ENCODE measurements at places on chromosomes 7 and 10.

- peak; percentile 60 for DNase-seq
Observed at GRCh38 chr10:67763499-67764011, 67.6 kb upstream of the CTNNA3 start.

GRCh38 chr7:92641921-92642511, 51.8 kb upstream of the FAM133B start:
- DNase-seq = peak; percentile 24

DNA sequence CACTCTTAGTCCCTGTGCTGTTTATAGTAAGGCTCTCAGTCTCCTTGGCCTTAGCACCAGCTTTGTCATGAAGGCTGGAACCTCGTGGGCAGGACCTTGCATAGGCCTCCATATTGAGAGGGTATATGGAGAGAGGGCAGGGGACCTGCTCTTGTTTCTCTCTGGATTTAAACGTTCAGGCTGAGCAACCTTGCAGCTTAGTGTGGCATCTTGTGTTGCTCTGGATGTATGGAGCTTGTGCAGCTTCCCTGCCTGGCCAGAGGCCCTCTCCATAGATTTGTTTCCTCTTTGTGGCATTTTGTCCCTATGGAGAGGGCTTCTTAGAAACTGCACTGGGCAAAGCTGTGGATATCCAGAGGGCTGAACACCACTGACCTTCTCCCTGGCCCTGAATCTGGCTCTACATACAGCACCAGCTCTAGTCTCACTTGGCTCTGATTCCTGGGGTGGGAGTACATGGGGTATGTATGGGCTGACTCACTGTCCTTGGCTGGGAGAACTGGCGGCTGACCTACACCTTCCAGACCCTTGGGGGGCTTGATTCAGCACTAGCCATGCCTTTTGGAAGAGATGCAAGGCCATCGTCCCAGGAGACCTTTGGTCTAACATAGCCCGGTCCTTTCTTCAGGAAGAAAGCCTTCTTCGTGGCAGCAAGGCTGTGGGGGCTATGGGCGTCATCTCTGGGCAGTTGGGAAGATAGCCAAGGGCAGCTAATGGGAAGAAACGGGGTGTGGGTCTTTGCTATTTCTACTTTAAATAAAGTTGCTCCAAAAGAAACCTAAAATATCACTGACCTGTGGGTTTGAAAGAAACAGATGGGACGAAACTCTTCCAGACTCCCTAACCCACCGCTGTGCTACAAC, 30.5 kb downstream of the ITPRIP start:
- no peak for DNase-seq

- DNase-seq = peak; percentile 49
Observed at GRCh38 chr7:30276203-30276900, 8.0 kb upstream of the ZNRF2 start.

GRCh38 chr10:70320751-70321150, 36.9 kb upstream of the NPFFR1 start:
- DNase-seq = no peak

DNA sequence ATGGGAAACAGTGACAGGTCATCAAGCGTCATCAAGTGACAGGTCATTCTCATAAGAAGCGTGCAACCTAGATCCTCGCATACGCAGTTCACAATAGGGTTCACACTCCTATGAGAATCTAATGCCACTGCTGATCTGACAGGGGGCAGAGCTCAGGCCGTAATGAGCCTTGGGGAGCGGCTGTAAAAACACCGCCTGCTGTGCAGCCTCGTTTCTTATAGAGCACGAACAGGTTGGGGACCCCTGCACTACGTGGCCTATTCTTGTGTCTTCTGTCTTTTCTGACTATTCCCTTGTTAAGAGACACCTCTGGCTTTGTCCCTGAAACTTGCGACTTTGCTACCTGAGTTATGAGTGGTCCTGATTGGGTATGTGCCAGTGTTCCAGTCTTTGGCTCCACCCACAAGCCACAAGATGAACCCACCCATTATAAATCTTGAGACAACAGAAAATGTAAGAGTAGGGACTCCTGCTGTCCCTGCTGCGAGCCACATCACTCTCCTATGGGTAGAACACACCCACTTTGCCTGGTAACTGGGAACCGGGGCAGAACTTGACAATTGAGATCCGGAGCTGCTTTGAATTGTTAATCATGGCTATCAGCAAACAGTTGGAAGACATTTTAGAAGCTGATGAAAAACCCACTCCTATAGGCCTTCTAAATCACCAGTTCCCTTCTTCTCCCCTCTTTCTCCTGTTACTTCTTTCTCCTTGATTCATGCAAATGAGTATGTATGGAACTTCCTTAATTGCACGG, 55.8 kb upstream of the EXOC4 start:
- no peak for DNase-seq

- no peak for DNase-seq
Observed at GRCh38 chr7:72793791-72794190, 34.2 kb downstream of the TYW1B start.

DNA sequence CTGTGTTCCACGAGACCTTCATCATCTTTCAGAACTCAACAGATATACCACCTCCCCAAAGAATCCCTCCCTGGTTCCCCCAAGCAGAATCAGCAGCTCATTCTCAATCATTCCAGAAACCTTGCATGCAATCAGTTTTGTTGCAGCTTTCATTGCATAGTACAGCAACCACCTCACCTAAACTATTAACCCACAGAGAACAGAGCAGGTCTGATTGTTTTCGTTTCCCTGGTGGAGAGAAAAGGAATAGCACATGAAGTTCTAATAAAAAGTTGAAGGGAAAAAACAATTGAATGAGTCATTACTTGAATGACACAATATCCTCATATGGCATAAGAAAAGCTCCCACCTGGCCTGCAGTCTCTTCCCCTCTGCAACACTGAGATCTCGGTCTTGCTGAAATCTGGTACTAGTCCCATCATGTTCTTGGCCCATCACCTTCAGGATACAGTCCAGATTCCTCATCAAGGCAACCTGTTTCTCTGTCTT, 147.1 kb upstream of the GDF10 start:
- no peak for DNase-seq

- no peak for DNase-seq
Observed at GRCh38 chr10:113052076-113052830, 102.2 kb downstream of the TCF7L2 start.

DNA sequence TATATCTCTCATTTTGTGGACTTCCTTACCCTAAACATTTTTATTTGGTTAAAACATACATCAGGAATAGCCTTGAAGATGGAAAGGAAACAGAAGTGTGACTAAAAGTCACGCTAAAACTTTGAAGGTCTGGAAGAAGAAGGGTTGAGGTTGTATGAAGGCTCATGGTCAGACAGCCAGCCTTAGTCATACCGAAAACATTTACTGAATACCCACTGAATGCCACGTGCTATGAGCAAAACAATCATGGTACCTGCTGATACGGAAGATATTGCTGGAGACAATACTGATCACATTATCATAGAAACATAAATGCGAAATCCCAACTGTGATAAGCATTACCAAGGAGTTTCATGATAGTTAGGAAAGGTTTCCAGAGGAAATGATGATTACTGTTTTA, 64.0 kb downstream of the PDZD8 start:
- no peak for DNase-seq

DNA sequence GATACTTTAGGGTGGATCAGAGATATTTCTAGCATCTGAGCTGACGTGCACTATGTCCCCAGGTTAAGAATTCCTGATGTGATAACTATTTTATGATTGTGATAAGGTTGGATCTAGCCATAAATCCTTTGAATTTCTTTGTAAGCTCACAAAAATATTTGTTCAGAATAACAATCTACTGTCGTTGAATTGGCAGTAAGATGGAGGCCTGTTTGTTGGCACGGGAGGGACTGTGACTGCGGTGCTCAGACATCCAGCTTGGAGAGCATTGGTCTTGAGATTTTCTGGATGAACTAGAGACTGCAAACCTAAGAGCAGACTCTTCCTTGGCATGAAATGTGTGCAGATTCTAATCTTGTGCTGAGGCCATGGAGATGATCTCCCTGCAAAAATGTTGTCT, 131.1 kb downstream of the LRRC4 start:
- DNase-seq = no peak

DNA sequence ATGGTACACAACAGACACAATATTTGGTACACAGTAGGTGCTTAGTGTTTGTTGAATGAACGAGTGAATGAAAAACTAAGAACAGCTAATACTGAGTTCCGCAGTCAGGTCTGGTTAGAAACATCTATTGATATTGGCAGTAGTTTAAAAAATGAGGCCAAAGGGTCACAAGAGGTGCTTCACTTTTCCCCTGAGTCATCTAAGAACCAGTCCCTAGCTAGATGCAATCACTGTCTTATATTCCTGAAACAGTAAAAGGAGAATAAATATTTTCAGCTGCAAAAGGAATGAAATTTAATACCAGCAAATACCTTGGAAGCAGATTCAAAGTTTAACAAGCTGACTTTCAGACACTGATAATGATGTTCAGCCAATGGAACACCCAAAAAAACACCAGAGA, 54.5 kb downstream of the SCRN1 start:
- DNase-seq = no peak

- DNase-seq = no peak
Observed at GRCh38 chr7:7099584-7100014, 82.7 kb upstream of the C1GALT1 start.

GRCh38 chr10:74293686-74294371, 142.8 kb downstream of the ADK start:
- no peak for DNase-seq

GRCh38 chr7:121519548-121520521, 123.7 kb upstream of the FAM3C start:
- DNase-seq = no peak

DNA sequence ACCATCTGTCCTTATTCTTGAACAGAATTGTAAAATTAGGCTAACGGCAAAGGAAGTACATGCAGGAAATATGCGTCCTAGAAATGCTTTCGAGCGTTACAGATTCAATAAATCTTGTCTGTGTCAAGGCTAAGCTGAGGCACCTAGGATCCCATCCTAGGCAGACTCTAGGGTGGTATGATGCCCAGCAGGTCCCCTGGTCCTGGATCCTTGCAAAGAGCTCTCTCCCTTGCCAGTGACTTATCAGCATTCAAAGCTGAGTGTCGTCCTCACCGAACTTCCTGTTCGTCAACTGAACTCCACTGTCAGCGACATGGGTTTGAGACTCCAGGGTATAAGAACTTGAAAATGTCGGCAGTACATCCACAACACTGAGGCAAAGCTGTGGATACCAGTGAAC, 61.5 kb downstream of the AKR1E2 start:
- DNase-seq = no peak

DNA sequence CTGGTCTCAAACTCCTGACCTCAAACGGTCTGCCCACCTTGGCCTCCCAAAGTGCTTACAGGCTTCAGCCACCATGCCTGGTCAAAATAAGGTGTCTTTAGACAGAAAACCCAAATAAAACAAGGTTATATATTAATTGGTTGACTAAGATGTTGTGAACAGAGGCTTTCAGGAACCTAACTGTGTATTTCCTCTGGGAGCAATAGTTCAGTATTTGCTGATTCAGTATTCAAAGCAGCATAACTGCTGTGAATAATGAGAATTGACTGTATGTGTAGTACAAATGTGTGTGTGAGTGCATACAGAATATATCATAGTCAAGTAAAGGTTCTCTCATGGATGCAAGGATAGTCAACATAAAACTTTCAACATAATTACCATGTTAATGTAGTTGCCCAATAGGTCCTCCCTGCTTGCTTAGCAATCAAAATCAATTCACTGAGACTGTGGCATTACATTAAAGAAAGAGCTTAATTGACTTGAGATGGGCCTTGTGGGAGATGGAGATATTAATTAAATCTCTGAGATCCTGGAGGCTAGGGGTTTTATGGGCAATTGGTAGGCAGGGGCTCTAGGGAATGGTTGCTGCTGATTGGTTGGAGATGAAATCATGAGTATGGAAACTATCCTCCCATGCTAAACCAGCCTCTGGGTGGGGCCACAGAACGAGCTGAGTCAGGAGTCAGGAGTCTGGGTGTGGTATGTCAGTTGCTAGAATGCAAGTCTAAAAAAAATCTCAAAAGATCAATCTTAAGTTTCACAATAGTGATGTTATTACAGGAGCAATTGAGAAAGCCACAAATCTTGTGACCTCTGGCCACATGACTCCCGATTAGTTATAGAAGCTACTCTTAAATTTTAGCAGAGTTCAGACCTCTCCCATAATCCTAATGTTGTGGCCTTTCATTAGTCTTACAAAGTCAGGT, 162.7 kb downstream of the AKR1D1 start:
- DNase-seq = no peak
